ENCODE measurements at places on chromosomes 13 and 19.

- H3K27me3 ChIP-seq: peaks cover 4% of the 10 kb centered on the region
- DNase-seq: no peak
- H3K36me3 ChIP-seq: no peaks in the 10 kb centered on the region
- no peak overlapping the region for H3K4me3 ChIP-seq
- H3K4me1 ChIP-seq: no peaks in the 10 kb centered on the region
- H3K27ac ChIP-seq: no peak overlapping the region
Observed at GRCh38 chr13:35814605-35815011, 316.6 kb downstream of the DCLK1 start.

DNA sequence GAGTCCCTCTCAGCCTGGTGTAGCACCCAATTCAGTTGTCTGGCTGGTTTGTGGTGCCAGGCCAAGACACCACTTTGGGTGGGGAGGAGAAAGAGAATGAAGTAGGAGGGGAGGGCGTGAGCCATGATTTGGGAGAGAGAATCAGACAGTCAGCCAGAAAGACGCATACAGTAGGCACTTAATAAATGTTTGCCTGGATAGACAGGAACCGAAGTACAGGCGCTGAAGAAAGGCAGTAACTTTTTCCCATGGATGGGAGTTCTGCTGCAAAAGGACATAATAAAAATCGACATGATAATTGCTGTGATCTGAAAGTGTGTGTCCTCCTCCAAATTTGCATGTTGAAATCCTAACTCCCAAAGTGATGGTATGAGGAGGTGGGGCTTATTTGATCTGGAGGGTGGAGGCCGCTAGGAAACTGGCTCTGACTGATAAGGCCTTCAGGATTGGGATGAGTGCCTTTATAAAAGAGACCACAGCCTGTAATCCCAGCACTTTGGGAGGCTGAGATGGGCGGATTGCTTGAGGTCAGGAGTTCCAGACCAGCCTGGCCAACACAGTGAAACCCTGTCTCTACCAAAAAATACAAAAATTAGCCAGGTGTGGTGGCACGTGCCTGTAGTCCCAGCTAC, 38.4 kb upstream of the PDCD5 start:
- H3K27me3 ChIP-seq: no peaks in the 10 kb centered on the region
- H3K4me3 ChIP-seq: no peak overlapping the region
- H3K36me3 ChIP-seq: no peaks in the 10 kb centered on the region
- H3K4me1 ChIP-seq: no peaks in the 10 kb centered on the region

GRCh38 chr19:53537521-53538377, at the start of gene ZNF331:
Gene ZNF331 (plus strand): TSS chr19:53538145. CDS start chr19:53569377, 31,232 bp downstream.
- DNase-seq: peak; percentile 82
- H3K27me3 ChIP-seq: no peaks in the 10 kb centered on the region
- no peaks in the 10 kb centered on the region for H3K36me3 ChIP-seq
- H3K4me3 ChIP-seq: peak within 1 kb of the TSS; percentile 64
- H3K4me1 ChIP-seq: no peaks in the 10 kb centered on the region
- no peak within 1 kb of the TSS for H3K27ac ChIP-seq

DNA sequence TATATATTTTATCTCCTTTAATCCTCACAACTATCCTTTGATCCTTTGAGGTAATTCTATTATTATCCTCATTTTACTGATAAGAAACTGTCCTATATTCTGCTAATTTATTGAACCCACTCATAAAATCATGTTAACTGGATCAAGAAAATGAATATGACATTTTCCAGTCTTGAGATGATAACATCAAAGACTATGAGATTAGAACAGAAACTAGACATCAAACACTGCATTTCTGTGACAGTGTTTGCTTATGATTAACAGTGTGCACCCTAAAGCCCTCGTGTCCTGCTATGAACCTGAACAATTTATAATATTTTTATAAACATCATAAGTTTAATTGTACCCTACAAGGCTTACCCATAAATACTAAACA, 96.3 kb downstream of the TBC1D4 start:
- H3K36me3 ChIP-seq: no peaks in the 10 kb centered on the region
- DNase-seq: no peak
- no peak overlapping the region for H3K27ac ChIP-seq
- H3K27me3 ChIP-seq: no peaks in the 10 kb centered on the region

Measured in endothelial cell of umbilical vein (primary cell).